ENCODE measurements at places on chromosomes 7 and 10. TPM values are rescaled to one million over a fixed set of nuclear protein-coding genes. Genes with fewer than 3 reads are reported as not detected.

TYW1B gene
- 7.5 TPM for total RNA-seq

GRCh38 chr7:99730238-99730810 lies 4.7 kb downstream of the CYP3A7 start:
- DNase-seq = no peak

DNA sequence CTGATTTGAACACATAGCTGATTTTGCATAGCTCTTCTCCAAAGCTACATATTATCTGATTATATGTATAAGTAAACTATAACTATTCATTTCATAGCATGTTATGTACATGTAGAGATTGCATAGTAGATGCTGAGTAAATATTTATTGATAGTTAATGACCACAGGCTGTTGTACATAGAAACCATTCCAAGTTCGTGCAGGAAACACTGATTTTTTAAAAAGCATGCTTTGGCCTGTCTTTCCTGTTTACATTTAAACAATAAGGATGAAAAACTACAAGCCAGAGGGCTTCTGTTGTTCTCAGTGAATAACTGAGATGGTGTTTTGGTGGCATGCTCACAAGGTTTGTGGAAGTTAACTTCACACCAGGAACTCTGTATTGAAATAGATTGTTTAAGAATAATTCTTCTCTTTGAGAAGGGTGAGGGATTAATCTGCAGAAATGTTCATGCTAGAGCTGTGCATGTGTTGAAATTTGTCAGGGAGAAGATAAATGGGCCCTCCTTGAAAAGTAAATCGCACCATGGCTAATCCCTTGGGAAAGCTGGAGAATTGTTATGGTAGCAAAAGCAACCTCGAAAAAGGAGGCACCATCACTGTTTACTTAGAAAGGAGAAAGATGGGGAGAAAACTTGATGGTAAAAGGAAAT lies 120.2 kb upstream of the SP8 start:
- no peak for DNase-seq

LIPM gene
- total RNA-seq = not detected

- DNase-seq = no peak
Observed at GRCh38 chr10:130363899-130364445, 227.8 kb downstream of the GLRX3 start.

Data from natural killer cell treated with Interleukin-12 subunit alpha and Interleukin-12 subunit beta and Interleukin-15 and Interleukin-18, amount 100 ng/mL, for 72 hours (primary cell).